ENCODE measurements at places on chromosomes 4 and X.

DNA sequence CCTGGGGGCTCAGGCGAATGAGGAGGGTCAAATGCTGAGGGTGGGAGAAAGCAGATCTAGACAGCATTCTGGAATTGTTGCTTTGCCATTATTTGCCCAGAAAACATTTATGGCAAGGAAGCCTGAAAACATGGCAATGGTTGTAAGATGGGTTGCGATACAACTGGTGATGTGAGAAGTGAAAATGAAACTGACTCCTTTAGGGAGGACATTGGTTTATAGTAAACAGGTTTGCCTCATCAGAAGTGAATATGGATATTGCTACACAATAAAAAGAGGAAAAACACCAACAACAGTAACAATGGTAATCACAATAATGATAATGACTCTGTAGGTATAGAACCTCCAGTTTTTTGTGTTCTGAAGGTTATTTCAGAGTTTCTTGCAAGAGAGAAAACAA is 107.0 kb upstream of the TBC1D9 start:
- no peak for DNase-seq

DNA sequence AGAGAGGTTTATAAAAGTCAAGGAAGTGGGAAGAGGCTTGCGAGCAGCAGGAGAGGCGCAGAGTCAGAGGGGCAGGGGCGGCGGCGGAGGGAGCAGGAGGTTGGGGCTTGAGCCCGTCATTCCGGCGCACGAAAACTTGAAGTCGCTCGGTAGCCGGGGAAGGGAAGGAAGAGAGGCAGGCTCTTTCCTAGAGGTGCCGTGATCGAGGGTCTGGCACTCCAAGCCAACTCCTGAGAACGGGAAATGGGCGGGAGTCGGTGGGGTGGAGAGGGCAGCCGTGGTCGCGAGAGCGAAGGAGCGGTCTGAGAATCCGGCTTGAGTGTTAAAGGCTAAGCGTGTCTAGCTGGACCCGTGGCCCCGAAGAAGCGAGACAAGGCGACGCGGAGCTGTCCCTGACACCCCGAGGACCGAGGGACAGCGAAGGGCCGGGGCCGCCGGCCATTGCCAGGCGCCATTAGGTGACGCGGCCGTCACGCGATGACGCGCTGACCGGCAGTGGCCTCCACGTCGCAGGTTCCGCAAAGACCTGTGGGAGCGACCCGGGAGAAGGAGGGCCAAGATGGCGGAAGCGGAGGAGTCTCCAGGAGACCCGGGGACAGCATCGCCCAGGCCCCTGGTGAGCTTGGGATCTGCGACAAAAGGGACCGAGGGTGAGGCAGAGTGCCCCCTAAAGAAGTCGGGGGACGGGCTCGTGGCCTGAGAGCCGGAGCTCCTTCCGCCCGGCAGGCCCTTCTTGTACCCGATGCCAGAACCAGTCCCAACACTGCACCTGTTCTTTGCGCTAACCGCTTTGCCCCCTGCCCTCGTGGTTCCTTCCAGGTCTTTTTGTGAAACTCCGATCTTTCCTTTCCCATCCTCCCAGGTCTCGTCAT is at the start of gene YIPF6:
YIPF6 (plus strand) TSS at position 544 of the 872 bp plus-strand sequence; CDS start at position 560, 16 bp downstream.
- DNase-seq: peak; percentile 20

DNA sequence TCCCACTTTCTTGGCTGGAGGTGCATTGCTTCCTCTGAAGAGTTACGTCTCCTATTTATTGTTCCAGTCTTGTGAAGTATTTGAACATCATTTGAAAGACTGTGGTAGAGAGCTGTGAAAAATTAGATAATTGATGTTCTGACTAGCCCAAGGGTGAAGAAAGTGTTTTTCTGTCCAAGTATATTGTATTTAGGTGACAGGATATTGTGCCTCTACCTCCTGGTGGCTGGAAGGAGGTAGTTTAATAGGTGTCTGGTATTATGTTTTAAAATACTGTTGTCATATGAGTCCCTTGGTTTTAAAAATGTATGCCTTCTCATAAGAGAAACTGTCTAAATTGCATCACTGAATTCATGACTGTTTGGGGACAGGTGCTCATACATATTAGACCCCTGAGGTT is 226.0 kb downstream of the SPRY1 start:
- no peak for DNase-seq

DNA sequence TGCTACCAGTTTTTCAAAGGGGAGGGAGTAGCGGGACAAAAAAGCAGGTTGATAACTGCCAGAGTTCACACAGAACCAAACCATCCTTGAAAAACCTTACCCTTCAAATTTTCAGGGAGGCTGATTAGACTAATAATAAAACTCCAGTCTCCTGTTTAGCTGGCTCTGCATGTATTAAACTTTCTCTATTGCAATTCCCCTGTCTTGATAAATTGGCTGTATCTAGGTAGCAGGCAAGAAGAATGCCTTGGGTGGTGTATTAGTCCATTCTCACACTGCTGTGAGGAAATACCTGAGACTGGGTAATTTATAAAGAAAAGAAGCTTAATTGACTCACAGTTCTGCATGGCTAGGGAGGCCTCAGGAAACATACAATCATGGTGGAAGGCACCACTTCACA is 18.1 kb upstream of the PLP1 start:
- DNase-seq: no peak

GRCh38 chr4:21858971-21859370 is 89.6 kb downstream of the KCNIP4 start:
- no peak for DNase-seq

DNA sequence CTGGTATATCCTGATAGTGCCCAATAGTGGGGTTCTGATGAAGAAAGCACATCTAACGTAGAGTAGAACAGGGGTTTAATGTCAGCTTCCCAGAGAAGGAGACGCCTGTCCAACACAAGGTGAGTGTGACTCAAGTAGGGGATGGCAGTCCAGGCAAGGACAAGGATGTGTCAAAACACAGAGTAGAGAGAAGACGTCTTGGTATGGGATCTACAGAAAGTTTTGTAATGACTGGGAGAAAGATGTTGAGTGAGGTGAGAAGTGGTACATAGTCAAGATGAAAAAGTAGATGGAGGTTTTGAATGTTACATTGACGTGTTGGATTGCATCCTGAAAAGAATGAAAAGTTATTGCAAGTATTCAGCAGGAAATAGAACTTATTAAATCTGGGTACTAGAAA is 124.4 kb downstream of the TMA16 start:
- DNase-seq: no peak

- DNase-seq: no peak
Observed at GRCh38 chrX:39731330-39731667, 366.5 kb downstream of the BCOR start.

DNA sequence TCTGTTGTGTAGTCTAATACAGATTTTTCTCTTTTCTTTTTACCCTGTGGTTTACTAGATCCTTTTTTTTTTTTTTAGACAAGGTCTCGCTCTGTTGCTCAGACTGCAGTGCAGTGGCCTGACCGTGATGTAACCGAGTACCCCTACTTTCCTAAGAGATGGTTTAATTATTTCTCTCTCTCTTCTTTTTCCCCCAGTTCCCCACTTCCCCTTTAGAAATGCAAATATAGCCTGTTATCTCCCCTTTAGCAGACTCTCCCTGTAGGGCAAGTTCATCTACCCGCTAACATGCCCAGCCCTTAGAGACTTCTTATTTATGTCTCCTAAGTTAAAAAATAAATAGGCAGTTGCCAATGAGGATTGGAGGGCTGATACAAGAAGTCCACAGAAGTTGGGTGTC is 4.5 kb downstream of the SNX25 start:
- DNase-seq: no peak

- no peak for DNase-seq
Observed at GRCh38 chrX:151153086-151153485, 23.3 kb upstream of the GPR50 start.

DNA sequence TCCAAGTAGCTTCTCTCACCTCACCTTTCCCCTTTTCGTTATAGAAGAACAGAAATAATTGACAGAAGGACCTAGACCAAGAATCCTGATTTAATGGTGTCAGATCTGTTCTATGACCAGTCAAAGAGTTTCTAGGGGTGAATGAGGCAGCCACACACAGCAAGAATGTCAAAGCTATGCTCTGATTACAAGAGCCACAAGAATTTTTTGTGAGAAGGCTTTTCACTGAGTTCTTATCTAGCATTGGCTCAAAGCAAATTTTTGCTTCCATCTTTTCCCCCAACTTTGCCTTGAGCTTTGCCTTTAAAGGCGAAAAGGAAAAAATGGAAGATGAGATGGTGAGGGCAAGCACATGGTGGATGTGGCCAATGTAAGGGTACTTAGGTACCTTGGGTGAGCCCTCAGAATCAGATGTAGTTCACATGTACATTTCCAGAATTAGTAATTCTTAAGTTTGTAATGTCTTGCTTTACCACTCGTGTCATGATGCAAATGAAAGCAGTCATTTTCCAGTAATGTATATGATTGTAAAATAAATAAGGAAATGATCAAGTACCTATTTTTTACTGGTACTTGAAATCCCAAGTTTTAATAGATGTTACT is 23.5 kb downstream of the FMR1 start:
- no peak for DNase-seq

GRCh38 chr4:142265536-142265935 is 580.6 kb downstream of the INPP4B start:
- no peak for DNase-seq

DNA sequence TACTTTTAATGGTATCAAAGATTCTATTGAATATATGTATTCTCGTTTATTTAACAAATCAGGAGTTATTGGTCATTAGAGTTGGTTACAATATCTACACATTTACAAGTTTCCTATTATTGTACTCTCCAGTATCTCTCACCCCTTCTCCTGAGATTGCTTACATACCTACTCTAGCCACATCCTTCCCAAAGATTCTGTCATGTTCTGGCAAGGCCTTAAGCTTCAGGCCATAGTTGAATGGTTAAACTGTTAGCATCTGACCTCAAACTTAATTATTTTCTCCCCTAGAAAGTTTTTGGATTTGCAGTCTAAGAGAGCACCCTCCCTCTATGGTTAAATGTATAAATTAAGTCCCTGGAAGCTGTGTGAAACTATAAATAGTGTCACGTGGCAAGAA is 784.2 kb downstream of the GLUD2 start:
- DNase-seq: no peak

GRCh38 chr4:6582889-6583490 is 8.0 kb downstream of the MAN2B2 start:
- no peak for DNase-seq

GRCh38 chrX:16834806-16835205 is 35.4 kb downstream of the RBBP7 start:
- no peak for DNase-seq

- DNase-seq: peak; percentile 10
Observed at GRCh38 chr4:61202638-61203435, 2.7 kb downstream of the ADGRL3 start.

GRCh38 chr4:143091862-143092261 is 92.9 kb upstream of the USP38 start:
- DNase-seq: no peak

- DNase-seq: no peak
Observed at GRCh38 chrX:150577174-150577573, 8.8 kb downstream of the MTM1 start.

- no peak for DNase-seq
Observed at GRCh38 chr4:122663814-122664610, 43.1 kb upstream of the IL21 start.
